AML-193 (cell line): ENCODE measurements at places on chromosomes 7 and 10.
A peak's percentile ranks its signal among the peaks of the same experiment; 100 is the strongest.

DNA sequence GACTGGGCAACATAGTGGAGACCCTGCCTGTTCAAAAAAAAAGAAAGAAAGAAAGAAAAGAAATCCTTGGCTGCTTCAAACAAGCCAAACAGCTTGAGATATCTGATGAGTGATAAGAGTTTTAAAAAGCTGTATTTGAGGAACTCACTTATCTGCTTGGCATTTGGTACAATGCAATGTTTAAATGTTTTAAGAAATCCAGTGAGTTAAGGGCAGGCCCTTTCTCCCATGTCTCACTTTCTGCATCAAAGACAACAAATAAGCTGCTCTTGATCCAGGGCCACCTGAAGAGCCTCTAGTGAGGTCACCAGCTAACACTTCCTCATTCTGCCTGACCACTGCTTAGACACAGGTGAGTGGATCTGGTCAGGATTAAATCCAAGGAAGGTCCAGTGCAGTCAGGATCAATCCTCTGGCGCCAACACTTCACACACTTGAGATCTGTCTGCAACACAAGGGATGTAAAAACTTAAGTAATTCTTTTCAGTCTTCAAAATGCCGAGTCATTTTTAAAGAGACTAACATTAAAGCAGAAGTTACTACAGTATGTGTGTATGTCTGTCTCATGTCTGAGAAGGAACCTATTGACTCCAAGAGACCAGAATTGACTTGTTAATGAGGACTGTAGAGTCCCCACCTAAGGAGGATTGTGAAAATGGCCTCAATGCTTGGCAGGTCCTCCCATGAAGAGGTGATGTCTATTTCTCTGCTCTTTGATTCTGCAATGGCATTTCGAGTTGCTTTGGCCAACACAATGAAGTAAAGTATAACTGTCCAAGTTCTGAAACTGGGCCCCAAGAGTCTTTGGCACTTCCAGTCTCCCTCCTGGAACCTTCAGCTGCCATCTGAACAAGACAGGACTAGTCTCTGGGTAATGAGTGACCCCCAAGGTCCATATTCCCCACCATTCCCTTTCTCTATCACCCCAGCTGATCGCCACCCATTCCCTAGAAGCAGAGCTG lies 43.1 kb downstream of the CREB3L2 start:
- peak; percentile 81 for DNase-seq

DNA sequence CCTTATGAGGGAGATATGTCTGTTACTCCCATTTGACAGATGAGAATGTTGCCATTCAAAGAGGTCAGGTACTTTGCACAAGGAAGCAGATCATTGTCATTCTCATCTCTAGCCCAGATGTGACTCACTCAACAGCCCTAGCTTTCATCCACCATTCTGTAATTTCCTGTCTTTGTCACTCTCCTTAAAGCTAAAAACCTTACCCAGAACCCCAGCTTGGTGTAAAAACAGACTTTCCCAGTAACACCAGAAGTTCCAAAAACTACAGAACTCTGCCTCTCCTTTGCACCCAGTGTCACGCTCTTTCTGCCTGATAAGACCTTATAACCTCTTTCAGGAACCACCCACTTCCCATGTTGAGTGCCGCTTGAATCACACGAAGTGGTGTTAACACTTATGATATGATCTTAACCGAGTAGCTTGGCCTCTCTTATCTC lies 89.1 kb upstream of the SP4 start:
- DNase-seq, result no peak

GRCh38 chr7:30186725-30187124 lies 51.9 kb downstream of the MTURN start:
- DNase-seq, result no peak

GRCh38 chr7:73569042-73569608 lies 9.3 kb downstream of the TBL2 start:
- DNase-seq, result no peak

DNA sequence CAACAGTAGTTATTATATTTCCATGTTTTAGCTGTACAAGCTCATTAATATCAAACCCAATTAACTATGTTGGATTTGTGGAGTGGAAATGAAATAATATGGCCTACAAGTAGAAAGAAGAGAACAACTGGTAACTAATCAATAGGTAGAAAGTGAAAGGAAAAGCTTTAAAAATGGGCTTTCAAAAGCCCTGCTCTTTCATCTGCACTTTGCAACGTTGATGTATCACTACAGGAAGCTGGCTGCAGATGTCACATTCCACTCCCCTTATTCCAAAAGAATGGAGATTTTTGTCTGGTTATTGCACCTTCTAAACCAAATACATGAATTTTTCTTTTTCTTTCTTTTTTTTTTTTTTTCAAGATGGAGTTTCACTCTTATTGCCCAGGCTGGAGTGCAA lies 11.7 kb upstream of the MKI67 start:
- no peak for DNase-seq
